CD4-positive, alpha-beta memory T cell (primary cell): ENCODE measurements at places on chromosomes 3 and 15.

DNA sequence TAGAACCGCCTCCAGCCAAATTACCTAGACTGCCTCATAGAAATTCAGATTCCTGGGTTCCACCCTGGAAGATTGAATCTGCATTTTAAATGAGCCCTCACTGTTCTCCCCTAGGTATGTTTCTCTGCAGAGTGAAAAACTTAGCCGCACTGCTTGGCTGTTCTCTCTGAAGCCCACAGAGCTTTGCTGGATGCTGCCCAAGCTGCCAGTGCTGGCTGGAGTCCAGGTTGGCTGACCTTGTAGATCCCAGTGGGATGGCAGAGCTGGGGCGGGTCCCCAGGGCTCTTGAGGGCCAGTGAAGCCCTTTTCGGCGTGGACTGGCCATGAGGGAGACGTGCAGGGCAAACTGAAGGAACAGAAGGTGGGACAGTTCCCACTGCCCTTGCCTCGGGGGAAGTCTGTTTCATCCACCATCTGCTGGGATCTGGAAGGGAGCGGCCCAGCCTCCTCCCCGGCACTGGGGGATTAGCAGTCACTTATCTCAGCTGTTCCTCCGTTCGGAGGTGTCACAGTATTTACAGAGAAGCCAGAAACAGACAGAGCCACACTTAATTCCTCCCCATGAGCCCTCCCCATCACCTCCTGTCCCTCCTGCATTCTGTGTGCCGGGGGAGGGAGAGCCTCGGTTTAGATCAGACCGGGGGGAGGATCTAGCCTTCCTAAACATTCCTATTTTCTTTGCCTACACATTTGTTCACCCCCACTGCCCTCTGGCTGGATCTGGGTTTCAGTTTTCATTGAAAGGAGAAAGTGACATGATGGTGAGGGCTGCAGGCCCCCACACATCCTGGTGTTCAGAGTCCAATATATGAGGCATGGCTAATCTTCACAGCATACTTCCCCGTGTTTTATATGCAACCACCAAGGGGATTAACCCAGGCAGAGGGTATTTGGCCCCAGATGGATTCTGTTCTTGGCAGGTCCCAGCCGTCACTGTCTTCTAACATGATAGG, 4.1 kb upstream of the ACTC1 start:
- DNase-seq: no peak

- no peak for DNase-seq
These were observed 45.4 kb upstream of the TSC22D2 start for GRCh38 chr3:150362515-150363302.

DNA sequence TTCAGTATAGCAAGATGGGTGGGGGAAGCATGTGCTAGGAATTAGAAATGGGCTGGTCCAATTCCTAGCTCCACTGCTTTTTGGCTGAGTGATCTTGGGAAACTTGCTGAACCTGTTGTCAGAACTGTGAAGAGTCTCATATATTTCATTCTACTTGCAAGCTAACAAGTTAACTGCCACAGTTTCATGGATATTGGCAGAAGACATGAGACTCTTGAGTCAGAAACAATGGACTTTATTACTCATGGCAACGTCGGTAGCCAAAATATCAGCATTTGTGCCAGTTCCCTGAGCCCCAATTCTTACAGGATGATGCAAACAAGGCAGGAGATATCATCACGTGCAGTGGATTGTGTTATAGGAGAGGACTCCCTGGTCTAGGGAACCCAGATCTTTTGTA, 26.6 kb upstream of the PLAAT1 start:
- no peak for DNase-seq

DNA sequence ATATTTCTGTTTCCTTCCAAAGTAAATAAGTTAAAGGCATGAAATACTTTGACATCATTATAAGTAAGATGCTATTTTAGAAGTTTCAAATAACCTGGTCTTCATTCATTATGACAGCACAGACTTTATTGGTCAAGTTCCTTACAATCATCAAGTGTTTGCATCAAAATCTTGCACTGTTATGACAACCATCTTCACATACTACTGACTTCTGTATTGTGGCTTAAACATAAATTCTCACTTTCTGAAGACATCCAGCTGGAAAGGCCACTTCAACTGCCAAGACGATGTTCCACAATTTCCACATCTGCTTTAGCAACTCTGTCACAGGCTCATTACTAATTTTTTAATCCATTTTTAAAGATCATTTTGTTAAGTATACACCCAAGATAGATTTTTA, 408.0 kb downstream of the MECOM start:
- no peak for DNase-seq

- no peak for DNase-seq
These were observed 298.1 kb downstream of the NSUN3 start for GRCh38 chr3:94360987-94361386.

- peak; percentile 33 for DNase-seq
These were observed 51.1 kb upstream of the ARRDC4 start for GRCh38 chr15:97909291-97909891.

DNA sequence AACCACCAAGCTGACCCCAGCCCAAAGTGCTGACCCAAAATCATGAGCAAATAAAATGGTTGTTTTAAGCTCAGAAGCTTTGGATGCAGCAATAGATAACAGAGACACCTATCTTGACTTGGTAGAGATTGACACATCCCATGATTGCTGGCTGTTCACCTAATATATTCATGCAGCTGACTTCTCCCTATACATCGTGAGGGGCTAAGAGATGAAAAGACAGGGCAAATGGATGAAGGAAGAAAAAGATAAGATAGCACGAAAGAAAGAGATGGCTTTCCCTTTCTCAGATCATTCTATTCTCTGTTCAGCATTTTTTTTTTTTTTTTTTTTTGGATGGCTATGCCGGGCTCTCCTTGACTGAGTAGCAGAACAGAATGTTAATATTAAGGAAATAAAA, 141.5 kb upstream of the ADAMTS9 start:
- DNase-seq: no peak

DNA sequence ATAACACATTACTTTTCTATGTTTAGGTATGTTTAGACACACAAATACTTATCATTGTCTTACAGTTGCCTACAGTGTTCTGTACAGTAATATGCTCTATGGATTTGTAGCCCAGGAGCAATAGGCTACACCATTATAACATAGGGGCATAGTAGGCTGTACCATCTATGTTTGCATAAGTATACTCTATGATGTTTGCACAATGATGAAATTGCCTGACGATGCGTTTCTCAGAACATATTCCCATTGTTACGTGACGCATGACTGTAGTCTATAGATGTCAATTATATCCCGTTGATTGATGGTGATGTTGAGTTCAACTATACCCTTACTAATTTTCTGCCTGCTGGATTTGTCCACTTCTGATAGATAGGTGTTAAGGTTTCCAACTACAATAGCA, 139.4 kb upstream of the PFN2 start:
- DNase-seq: no peak

- DNase-seq: no peak
These were observed 25.9 kb downstream of the PHC3 start for GRCh38 chr3:170155604-170156003.

DNA sequence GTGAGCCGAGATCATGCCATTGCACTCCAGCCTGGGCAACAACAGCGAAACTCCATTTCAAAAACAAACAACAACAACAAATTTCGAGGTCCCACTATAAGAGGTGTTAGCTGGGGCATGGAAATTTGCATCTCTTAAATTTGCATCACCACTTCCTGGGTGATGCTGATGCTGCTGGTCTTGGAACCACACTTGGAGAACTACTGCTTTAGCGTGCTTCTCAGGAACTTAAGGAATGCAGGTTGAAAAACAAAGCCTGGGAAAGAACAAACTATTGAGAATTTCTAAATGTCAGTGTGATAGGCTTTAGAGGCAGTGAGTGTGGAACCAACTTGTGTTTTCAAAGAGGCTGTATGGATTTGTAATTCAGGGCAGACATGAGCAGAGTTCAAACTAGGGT, 858.4 kb upstream of the ARPP21 start:
- no peak for DNase-seq

DNA sequence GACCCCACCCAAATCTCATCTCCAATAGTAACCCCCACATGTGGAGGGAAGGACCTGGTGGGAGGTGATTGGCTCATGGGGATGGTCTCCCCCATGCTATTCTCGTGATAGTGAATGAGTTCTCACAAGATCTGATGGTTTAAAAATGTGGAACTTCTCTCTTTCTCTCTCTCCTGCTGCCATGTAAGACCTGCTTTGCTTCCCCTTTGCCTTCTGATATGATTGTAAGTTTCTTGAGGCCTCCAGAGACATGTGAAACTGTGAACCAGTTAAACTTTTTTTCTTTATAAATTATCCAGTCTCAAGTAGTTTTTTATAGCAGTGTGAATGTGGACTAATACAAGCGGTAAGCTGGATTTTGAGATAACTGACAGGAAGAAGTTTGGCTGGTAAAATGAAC, 60.3 kb upstream of the MBNL1 start:
- no peak for DNase-seq

DNA sequence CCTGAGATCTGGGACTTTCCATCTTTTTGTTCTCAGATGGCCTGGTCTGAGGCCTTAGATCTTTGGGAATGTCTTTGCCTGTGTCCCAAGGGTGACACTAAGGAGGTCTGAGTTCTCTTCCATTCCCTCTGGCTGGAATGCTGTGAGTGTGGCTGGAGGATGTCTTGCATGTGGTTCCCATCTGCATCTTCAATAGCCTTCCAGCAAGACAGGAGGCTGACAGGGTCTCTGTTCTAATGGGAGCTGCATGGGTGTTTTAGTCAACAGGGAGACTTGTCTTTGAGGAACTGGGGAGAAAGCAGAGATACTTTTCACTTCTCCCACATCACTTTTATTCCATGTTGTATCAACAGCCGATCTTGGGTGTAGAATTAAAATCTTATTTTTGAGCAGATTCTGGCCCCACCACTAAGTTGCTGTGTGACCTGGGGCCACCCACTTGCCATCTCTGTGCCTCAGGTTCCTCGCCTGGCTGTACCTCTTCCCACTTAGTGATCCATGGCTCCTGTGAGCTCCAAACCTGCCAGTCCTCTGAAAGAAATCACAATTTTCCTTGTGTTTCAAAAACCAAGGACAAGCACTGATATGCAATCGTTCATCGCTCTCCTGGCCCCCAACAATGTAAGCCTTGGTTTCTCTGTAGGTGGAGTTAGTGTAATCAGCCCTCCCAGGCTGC, 75.2 kb downstream of the LSM3 start:
- DNase-seq: no peak

- DNase-seq: no peak
These were observed 53.6 kb upstream of the LRRFIP2 start for GRCh38 chr3:37227870-37228549.

- DNase-seq: no peak
These were observed 28.4 kb downstream of the CPN2 start for GRCh38 chr3:194322678-194323211.

- DNase-seq: no peak
These were observed 182.1 kb downstream of the CLSTN2 start for GRCh38 chr3:140117096-140117526.

DNA sequence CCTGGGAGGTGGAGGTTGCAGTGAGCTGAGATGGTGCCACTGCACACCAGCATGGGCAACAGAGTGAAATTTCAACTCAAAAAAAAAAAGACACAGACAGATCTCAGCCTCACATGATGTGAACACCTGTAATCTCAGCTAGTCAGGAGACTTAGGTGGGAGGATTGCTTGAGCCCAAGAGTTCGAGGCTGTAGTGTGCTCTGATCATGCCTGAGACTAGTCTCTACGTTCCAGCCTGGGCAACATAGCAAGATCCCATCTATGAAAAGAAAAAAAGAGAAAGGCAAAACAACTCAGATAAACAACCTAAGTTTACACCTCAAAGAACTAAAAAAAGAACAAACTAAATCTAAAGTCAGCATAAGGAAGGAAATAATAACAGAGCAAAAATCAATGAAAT, 11.0 kb downstream of the SCAPER start:
- DNase-seq: no peak

DNA sequence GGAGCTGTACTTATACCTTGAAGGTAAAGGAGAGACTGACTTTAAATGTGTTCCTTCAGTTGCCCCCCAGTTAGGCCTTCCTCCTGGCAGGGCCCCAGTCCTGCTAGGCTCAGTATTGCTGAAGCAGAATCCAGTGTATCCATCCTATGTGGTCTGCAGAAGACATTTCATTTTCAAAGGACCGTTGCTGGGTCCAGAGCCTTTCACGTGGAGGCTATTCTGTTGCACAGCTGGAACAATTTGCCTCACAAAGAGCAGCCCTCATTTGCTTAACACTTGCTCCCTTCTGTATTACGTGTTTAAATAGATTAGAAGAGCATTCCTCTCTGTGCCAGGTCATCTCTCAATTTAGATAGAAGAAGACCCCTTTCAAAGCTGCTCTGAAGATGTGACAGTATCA, 78.9 kb upstream of the CFAP20DC start:
- DNase-seq: no peak

DNA sequence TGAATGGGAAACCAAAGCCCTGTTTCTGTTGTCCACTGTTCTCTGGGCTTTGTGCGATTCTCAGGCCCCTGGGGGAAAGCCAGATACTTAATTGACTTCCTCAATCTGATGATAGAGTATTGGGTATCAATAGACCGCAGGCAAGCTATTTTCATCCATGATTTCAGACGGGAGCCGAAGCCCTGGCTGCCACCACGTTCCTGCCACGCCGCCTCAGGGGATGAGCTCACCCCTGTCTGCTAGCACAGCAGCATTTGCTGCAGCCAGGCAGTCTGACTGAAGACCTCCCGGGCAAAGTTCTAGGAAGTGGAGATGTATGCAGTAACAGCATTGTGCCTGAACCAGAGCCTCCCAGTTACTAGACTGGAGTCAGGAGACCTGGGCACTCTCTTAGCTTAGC, 69.8 kb downstream of the ISG20 start:
- DNase-seq: no peak

DNA sequence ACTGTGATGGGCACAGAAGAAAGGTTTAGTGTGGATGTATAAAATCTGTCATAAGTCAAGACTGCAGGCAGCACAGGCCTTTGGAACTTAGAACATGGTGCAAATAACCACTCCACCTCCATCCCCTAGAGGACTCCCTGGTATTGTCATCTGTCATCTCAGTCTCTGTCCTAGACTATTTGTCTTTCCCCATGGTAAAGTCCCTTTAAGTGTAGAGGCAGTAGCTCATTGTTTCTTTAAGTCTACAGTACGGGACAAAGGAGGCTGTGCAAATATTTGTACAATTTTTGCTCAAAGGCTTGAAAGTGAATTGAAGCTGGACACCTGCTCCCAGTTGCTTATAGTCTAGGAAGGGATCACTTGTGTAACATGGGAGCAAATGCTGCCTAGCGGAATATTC, 3.2 kb upstream of the PXYLP1 start:
- no peak for DNase-seq

DNA sequence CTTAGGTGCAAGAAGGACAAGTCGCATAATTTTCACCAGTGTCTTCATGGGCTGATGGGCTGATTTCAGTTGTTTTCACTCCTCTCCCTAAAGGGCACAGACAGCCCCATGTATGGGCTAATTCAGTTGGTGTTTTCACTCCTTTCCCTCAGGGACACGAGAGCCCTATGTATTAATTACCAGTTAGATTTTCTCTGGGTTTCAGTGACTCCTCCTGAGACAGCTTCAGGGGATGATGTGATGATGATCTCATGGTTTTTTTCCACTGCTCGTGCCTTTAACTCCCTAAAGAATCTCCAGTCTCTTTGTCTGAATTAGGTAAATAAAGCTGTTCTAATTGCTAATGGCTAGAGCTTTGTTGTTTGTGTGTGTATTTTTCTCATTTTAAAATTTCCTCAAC, 9.9 kb downstream of the RAMAC start:
- DNase-seq: no peak

- DNase-seq: no peak
These were observed 918 bp downstream of the PRSS50 start for GRCh38 chr3:46716461-46717441.

GRCh38 chr15:87604857-87605446, 651.6 kb downstream of the NTRK3 start:
- DNase-seq: peak; percentile 3
